Ascending aorta (tissue), 2 donors: ENCODE measurements at places on chromosomes 6 and 20. TPM values are rescaled to one million over a fixed set of nuclear protein-coding genes. Genes with fewer than 3 reads are reported as not detected.

DNA sequence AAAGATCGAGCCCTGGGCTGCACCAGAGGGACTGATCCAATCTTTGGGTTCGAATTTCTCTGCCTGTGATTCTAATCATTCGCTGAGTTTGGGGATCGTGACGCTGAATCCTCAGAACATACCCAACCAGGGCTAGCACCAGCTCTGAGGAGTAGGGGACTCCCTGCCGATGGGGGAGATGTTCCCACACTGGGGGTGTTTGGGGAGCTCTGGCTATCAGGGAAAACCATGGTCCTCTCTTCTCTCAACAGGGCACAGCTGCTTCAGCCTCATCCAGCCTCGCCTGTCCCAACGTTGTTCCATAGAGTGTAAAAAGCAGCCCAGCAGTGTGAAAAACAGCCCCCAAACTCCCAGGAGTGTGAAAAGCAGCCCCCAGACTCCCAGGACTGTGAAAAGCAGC is 136.6 kb downstream of the ANKRD60 start:
- DNase-seq = no peak

ECT2L gene
- not detected for total RNA-seq

C20orf204 gene
- total RNA-seq = not detected

GRCh38 chr6:82045965-82046756 is 201.4 kb downstream of the IBTK start:
- no peak for DNase-seq

DNA sequence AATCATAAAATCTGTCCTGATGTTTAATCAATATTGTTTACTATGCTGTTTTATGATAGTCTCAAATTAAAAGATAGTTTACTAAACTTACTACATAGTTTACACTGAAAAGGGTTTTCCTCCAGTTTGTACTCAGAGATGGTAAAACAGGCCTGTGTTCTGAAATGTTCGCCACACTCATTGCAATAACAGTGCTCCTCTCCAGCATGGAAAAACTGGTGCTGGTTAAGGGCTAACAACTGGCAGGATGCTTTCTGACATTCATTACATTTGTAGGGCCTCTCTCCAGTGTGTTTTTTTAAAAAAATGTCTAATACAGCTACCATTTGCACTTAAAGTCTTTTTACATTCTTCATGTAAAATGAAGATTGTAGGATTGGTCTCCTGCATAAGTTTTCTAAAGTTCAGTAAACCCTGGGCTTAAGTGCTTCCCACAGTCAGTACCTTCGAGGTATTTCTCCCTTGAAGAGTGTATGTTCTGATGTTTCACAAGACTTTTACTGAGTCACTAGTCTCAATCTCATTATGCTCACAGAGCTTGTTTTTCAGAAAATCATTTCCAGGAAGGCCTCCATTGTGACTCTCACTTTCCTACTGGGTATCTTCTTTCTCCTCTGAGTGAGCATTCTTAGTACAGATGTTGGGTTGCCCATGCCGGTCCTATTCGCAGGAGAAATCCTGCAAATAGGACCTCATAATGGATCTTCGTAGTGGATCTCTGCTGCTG is 8.7 kb upstream of the ZSCAN12 start:
- DNase-seq = no peak

DNA sequence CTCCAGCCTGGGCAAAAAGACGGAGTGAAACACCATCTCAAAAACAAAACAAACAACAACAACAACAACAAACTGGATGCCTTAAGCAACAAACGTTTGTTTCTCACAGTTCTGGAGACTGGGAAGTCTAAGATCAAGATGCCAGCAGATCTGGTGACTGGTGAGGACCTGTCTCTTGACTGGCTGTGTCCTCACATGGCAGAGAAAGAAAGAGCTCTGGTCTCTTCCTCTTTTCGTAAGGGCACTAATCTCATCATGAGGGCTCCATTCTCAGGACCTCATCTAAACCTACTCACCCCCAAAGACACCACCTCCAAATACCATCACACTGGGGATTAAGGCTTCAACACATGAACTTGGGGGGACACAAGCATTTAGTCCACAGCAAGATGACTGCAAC is 13.5 kb upstream of the GFOD1 start:
- no peak for DNase-seq

- no peak for DNase-seq
These were observed 9.2 kb downstream of the DUSP22 start for GRCh38 chr6:301526-301925.

DNA sequence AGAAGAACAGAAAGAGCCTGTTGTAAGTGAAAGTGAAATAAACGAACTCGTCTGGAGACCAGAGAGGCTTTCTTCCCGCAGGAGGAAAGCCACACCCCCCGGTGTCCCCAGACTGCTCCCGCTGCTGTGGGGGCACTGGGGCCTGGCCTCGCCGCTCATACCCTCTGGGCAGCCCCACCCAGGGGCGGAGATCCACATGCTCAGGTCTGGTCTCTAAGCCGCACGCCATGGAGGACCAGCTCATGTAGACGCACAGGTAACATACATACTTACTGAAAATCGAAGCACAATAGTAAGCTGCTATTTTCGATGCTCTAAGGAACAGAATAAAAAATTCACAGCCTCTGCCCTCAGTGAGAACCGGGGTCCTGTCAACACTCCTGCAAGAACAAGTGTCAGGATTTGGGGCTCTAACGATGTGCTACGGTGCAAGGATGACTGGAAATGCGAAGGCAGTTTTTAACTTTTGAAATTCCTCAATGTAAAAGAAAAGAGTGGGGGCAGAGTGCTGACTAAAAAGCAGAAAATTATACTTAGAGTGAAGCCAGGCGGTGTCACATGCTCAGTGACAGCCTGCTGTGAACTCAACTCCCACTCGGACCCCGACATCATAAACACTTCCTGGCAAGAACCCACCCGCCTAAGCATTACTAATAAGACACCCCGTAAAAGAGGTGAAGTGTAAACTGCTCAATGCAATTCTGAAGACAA is 110.5 kb downstream of the IRF4 start:
- no peak for DNase-seq

MATN4 gene
- 0.21 TPM for total RNA-seq

SIRPG gene
- not detected for total RNA-seq

GRCh38 chr20:60632391-60633262 is 619.4 kb upstream of the CDH4 start:
- DNase-seq = no peak

DNA sequence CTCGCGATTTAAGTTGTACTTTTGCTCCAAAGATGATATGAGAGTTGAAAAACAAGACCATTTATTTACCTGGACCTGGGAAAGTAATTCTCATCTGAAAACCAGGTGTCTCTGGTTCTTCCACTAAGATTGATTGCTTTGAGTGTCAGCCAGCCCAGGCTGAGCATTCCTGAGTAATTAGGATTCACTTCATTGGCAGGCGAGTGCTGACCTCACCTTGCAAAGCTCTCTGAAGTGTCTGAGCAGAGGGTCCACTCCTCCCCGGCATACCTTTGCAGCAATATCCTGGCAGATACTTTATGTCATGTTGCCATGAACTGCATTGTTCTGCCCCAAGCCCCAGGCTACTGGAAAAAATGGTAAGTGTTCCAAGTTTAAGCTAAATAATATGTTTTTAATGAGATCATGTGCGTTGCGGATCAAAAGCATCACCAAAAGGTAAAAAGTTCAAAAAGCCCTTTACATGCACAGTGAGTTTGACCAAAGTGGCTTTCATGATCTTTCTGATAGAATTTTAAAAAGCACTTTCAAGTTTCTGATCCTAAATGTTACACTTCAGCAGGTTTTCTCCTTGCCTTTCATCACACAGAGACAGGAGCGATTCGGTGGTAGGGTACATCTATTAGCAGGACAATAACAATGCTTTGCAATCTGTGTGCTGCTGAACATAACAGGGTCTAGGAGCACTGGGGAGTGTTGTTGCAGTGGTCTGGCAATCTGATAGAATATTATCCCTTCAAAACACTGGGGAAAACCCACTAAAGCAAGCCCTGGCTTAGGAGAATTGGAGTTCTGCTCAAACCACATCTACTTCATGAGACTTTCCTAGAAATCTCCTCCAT is 127.8 kb upstream of the EEF1E1 start:
- no peak for DNase-seq

DNA sequence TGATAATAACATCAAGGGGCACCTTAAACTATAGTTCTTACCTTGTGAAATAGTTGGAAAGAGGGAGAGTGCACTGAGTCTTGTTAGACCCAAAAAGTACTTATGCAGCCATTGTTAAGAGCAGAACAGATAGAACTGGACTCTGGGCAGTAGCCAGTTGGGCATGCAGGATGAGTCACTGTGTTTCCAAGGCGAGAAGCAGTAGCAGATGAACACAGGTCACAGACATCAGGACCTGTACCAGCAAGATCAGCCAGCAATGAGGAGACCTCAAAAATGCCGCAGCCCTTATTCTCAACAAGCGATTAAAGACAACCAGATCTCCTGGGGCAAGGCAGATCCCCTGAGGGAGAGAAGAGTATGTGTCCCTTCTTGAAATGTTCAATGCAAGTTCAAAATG is 79.0 kb downstream of the SAMD3 start:
- no peak for DNase-seq
